Memory B cell (primary cell): ENCODE measurements at places on chromosomes 13 and 19.
A peak's percentile ranks its signal among the peaks of the same experiment; 100 is the strongest.

GRCh38 chr19:17830567-17831418, 9.5 kb upstream of the INSL3 start:
- no peak for DNase-seq

GRCh38 chr19:58054901-58055874, 3.9 kb upstream of the ZNF135 start:
- no peak for DNase-seq

GRCh38 chr19:45476304-45476703, 8.5 kb downstream of the FOSB start:
- no peak for DNase-seq

- DNase-seq: no peak
Measured at GRCh38 chr13:96243376-96243775, 153.5 kb downstream of the HS6ST3 start.

- DNase-seq: no peak
Measured at GRCh38 chr13:39682788-39683187, 27.3 kb downstream of the COG6 start.

DNA sequence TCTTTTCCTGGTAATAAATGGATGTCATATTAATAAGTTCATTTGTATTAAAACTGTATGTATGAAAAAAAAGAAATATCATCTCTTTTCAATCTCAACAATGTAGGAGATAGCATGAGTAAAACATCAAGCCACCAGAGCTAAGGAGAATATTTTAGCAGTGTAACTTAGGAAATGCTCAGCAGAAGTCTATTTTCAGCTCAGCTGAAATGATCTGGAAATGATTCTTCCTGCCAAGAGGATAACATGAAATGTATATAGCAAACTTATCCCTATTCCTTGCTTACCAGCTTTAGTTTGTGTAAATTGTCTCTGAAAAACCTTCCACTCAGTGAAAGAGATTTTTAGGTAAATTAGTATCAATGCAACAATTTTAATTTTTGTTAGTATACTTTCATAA, 1194.4 kb downstream of the SLITRK1 start:
- DNase-seq: no peak

- DNase-seq: no peak
Measured at GRCh38 chr13:66407128-66407527, 823.0 kb downstream of the PCDH9 start.

DNA sequence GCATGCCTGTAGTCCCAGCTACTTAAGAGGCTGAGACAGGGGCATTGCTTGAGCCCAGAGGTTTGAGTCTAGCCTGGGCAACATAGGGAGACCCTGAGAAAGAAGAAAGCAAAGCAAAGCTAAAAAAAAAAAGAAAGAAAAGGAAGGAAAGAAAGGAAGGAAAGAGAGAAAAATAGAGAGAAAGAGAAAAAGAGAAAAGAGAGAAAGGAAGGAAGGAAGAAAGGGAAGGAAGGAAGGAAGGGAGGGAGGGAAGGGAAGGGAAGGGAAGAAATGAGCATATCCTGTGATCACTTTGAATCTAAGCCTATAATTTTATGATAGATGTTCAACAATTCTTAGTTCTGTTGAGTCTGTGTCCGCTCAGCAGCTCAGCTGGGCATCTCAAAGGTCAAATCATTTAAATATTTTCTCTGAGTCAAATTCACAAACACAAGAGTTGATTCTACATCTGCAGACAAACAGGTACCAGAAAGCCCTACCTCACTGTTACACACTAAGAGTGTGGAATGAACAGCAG, 70.4 kb downstream of the SUCLA2 start:
- DNase-seq: no peak

DNA sequence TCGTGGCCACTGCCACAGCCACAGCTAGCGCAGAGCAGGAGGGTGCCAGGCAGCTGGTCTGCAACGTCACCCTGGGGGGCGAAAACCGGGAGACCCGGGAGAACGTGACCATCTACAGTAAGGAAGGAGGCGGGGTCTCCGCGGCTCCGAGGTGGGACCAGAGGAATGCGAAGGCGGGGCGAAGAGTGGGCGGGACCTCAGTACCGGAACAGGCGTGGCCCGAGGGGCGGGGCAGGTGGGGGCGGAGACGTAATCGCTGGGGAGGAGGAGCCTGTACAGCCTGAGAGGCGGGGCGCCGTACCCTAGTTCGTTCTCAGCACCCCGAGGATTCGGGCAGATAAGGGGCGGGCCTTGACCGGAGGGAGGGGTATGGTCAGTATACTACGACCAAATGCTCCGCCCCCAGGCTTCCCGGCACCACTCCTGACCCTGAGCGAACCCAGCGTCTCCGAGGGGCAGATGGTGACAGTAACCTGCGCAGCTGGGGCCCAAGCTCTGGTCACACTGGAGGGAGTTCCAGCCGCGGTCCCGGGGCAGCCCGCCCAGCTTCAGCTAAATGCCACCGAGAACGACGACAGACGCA, 2.5 kb downstream of the ICAM5 start:
- peak; percentile 68 for DNase-seq

DNA sequence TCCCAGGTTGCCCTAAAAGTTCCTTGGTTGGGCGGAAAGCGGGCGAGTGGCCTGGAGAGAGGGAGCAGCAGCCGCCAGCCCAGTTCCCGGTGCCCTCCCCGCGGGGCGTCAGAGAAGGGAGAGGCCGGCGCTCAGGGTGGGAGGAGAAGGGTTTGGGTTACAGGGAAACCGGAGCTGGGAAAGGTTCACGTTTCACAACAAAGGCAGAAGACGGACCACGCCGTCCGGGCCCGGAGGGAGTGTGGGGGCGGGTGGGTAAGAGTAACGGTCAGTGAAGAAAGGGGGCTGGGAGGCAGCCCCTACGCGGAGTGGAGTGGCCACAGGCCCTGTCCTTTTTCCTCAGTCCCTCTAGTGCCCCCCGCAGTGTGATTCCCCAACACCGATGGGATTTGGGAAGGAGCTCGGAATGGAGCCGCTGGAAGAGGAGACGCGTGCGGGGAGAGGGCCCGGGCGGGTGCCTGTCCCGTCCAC, 1.6 kb downstream of the SIX5 start:
- no peak for DNase-seq

- DNase-seq: no peak
Measured at GRCh38 chr19:305240-306150, 14.3 kb upstream of the PLPP2 start.

DNA sequence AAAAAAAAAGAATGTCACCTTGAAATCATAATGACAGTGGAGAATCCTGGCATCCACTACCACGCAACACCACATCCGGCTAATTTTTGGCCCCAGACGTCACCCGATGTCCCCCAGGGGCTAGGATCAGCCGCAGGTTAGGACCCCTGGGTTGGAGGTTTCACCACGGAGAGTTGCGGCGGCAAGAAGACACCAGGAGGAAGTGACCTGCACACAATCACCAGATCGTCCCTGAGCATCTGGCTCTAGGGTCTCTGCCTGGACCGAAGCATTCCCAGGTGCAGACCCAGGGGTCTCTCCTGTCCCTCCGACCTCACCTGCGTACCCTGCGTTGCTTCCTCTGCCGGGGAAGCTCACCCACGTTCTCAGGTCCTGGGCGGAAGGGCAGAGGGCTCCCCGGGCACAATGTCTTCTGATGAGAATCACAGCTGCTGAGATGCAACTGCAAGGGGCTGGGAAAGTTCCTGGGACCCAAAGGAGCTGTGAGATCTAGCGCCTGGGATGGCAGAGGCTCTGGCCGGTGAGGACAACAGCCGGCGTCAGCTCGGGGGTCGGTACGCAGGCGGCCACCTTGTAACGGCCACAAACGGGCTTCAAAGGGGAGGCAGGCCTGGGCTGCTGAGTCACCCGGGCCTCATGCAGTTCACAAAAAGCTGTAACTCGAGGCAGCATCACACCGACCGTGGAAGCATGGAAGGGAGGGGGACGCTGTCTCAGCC, 111.2 kb downstream of the GADD45B start:
- no peak for DNase-seq

DNA sequence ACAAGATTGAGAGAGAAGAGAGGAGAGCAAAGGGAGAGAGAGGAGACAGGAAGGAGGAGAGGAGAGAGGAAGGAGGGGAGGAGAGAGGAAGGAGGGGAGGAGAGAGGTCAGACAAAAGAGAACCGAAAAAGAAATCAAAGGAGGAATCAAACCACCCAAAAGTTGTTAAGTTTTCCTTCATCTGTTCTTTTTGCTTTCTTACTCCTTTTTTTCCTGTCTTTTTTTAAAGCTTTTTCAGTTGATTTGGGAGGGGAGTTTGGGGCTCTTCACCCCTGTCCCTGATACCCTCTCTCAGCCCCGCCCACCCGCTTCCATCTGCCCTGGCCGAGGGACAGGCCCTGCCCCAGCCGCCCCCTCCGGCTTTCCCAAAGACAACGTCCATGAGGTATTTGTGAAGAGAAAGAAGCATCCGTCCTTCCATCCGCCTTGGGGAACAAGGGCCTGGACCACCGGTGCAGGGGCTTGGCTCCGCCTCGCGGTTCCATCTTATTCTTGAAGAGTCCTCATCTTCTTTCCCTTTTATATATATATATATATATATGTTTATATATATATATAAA, 13.3 kb downstream of the ZNF574 start:
- no peak for DNase-seq

GRCh38 chr19:29576761-29577648, 29.1 kb upstream of the POP4 start:
- no peak for DNase-seq

DNA sequence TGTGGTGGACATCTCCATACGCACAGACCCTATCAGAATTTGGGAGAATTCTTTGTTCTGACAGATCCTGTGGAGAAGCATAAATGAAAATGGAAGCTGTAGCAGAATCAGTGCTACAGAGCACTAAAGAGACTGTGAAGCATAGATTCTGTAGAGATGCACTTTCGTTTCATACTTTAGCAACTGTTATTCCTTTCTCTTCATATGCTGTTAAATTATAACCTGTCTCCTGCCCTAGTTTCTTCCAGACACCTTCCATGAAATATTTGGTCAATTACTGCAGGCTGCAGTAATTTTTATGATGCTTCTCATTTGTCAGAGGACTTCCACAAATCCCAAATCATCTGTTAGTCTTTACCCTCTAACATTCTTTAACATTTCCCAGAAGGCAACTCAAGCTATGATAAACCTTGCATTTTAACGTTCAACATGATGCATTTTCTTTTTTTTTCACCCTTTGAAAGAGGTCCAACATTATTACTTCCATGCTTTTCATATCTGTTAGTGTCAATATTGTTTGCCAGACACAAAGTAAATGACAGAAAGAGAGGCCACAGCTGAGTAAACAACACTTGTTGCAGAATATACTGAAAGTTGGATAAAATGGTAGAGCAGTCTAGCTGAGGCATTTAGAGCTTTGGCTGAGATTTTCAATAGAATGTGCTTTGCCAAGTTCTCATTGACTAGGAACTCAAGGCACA, 412.7 kb downstream of the LMO7 start:
- no peak for DNase-seq

DNA sequence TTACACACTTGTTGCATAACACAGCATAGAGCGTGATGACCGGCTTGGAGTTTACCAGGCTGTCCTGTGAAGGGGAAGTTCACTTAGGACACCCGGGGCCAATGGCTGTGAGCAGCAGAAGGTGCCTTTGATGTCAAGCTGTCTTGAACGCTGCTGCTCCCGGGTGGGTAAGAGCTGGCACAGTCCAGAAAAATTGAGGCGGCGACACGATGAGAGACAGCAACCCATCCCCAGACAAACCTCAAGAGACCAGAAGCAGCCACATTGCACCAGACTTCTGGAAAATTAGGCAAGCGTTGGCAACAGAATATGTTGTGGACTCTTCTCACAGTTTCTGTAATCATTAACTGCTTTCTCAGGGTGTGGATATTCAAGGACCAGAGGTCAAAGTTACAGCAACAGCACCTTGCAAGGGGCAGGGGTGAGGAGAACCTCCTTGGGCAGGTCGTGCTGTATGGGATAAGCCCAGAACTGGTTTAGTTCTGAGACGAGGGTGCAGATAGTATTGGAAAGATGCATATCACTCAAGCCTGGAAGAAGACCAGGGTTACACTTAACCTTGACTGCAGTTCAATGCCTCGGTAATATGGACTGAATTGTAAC, 10.1 kb downstream of the NFILZ start:
- no peak for DNase-seq

- no peak for DNase-seq
Measured at GRCh38 chr19:53183146-53183764, 9.9 kb downstream of the ZNF665 start.

DNA sequence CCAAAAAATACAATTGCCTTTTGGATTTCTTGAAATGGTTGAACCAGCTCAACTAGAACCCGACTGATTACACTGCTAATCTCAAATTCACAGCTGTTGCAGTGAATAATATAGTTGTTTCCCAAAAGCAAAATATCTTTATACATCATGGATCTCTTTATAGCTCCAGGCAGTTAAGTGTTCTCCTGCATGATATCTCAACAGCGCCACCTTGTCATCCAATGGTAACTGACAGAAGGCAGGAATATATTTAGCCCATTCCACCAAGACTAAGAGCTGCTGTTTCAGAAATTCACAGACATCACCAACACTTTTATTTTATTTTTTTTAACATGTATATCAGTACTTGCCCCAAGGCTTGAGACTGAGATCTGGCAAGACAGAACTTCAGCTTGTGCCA, 1141.0 kb upstream of the PRR20A start:
- no peak for DNase-seq

GRCh38 chr13:110617321-110618072, 2.2 kb downstream of the NAXD start:
- no peak for DNase-seq

GRCh38 chr19:49639401-49640112, 386 bp downstream of the RRAS start:
- DNase-seq: no peak

GRCh38 chr13:21149568-21149967, 26.8 kb downstream of the SKA3 start:
- no peak for DNase-seq

DNA sequence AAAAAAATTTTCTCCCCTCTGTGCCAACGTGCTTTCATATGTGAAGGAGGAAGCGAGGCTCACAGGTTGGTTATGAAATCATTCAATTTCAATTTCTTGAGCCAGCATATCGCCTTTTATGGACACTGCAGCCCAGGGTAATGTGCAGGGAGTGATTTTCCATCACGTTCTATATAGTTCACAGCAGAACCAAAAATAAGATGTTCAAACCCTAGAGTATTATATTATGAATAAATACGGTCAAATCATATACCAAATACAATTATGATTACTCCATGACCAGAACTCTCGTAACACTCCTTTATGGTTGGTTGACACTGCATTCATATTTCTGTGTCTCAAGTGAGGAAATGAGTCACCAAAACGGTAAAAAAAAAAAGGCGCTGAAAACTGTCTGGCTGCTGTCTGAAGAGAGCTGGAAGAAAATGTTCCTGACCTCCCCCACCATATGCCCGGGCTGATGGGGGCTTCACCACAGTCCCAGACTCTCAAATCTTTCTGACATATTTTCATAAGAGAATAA, 75.8 kb upstream of the UBAC2 start:
- no peak for DNase-seq

GRCh38 chr13:99617474-99618255, 116.4 kb downstream of the TM9SF2 start:
- no peak for DNase-seq

DNA sequence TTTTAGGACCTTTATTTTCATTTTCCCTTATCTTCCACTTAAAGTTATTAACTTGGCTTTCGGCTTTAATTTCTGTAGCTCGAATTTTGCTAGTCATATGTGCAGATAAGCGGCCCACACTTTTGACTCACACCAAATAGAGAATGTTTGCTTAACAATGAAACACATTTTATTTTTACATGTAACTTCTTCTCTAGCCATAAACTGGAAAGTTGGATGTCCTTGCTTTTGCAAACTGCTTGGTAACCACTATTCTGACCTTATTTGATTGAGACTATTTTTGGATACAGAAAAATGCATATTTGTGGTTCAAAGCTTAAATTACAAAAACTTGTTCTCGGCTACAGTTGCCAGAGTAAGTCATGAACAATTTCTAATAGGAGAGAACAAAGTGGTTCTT, 600.0 kb downstream of the KCTD12 start:
- DNase-seq: no peak

GRCh38 chr13:45336025-45336800, 4.8 kb downstream of the TPT1 start:
- no peak for DNase-seq
